AG04449 (cell line): ENCODE measurements at places on chromosomes 12 and 14.

DNA sequence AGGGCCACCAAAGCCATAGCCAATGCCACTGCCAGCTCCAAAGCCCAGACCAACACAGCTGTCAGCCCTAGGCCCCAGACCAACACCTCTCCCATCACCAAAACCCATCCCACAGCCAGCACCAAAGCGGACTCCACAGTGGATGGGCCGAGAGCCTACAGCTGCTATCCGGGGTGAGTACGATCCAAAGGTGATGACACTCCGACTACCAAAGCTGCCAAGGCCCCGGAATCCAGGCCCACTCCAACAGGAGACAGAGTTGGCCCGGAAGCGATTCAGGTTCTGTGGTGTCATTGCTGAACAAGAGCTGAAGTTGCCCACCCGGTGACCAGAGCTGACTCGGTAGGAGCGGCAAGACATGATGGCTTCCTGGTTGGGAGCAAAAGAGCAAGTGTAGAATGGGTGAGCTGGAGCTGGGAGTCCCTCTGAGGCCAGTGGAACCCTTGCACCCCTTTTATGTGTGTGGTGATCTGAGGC lies at the start of gene KRT84:
Gene KRT84 (minus strand): TSS at position 427 of the 477 bp plus-strand sequence. CDS start 67 bp downstream, at position 360.
- DNase-seq = no peak

- DNase-seq = no peak
Observed at GRCh38 chr12:33156042-33156441, 259.5 kb upstream of the PKP2 start.

- no peak for DNase-seq
Observed at GRCh38 chr14:20988717-20989470, 886 bp upstream of the METTL17 start.

DNA sequence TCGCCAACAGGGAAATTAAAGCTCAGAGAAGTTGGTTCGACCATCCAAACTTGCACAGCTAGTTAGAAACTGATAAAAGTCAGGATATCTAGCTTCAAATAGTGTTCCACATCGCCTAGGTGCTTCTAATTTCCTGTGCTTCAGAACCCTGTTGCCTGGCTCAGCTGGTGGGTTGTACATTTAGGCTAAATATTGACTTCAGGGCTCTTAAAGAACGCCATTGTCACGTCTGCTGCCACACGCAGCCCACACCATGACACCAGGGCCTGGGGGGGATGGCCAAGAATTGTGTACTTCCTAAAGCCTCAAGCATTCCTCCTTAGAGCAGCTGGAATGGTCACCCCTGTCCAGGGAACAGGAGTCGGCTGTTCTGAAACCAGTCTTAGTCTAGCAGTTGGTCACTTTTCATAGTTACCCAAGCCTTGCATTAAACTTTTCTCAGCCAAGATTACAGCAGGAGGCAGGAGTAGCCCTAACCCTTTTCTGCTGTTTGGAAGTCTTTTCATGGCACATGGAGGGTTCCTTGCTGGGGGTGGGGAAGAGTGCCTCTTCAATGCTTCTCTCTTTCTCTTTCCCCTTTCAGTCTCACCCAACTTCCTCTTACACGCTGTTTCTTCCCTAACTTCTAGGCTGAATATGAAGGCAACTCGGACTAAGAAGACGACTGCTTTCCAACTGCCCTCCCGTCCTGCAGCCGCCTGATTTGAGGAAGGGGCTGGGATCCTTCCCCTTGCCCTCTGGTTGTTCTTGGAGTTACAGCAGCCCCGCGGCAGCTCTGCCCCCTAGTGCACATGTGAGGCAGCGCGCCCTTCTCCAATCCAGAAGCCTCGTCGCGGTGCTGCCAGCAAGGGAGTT lies 17.1 kb downstream of the FOS start:
- DNase-seq = no peak

GRCh38 chr14:89731396-89731933 lies 223.1 kb downstream of the EFCAB11 start:
- no peak for DNase-seq

DNA sequence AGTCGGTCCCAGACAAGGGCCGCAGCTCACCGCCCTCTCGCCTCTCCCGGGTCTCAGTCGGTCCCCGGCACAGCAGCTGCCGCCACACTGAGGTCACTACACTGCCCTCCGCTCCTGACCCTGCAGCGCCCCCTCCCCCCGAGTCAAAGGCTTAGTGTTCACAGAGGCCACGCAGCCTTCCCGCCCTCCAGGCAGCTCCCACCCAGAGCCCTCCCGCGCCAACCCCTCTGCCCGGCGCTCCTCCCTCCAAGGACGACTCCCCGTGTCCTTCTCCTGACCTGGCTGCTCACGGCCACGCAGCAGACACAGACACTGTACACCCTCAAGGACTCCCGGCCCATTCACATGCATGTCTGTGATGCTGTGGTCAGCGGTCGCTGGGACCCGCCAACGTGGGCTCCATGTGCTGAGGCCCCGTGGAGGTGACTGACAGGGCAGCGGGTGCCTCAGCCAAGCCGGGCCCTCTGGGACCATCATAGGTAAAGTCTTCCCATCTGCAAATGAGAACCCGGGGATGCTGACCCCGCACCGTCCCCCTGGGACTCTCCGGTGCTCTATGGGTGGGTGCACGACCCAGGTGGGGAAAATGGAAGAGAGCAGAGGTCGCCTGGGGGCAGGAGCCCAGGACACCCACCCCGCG lies 16.3 kb upstream of the GALNT9 start:
- DNase-seq = no peak

DNA sequence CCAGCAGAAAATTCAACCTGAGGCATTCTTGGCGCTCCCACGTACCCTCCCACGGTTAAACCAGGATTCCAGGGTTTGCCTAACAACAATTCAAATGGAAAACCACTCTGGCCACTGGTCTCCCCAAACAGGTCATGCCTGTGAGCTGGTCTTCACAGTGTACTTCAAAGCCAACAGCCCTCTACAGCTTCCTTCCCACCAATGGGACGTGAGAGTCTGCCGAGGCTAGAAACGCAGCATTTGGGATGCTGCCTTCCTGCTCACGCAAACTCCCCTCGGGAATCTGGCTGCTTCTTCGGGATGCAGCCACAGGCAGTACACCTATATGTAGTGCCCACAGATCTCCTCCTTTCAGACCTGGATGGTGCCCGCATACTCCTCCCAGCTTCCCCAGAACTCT lies 149.1 kb downstream of the KLHL28 start:
- no peak for DNase-seq
